ENCODE measurements at places on chromosomes 5 and 9.

DNA sequence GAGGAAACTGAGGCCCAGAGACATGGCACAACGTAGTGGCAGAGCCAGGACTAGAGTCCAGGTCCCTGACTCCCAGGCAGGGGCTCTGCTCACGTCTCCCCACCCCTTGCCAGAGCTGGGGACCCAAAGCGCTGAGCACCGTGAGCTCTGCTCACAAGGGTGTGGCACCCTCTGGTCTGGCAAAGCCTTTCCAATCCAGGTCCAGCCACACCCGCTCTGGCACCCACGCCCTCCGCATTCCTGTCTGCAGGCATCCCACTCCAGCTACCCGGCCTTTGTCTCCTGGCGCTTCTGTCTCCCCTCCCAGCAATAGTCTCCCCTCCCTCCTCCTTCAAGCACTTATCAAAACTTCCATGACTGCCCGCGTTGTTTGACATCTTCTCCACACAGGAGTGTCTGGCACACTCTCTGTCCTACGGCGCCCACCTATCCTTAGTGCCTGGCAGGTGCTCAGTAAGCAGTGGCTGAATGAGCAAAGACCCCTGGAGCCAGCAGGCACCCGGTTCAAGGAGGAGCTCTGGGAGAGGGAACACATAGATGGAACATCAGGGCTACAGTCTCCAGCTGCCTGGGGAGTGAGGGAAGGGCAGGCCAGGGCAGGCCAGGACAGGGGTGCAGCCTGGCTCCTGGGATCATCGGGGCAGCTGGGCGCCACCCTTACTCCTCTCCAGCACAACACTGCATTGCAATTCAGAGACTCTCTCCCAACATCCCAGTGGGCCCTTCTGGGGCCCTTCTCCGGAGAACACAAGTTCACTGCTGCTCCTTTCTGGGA, 12.0 kb downstream of the HIGD2A start:
- DNase-seq = peak; percentile 22

DNA sequence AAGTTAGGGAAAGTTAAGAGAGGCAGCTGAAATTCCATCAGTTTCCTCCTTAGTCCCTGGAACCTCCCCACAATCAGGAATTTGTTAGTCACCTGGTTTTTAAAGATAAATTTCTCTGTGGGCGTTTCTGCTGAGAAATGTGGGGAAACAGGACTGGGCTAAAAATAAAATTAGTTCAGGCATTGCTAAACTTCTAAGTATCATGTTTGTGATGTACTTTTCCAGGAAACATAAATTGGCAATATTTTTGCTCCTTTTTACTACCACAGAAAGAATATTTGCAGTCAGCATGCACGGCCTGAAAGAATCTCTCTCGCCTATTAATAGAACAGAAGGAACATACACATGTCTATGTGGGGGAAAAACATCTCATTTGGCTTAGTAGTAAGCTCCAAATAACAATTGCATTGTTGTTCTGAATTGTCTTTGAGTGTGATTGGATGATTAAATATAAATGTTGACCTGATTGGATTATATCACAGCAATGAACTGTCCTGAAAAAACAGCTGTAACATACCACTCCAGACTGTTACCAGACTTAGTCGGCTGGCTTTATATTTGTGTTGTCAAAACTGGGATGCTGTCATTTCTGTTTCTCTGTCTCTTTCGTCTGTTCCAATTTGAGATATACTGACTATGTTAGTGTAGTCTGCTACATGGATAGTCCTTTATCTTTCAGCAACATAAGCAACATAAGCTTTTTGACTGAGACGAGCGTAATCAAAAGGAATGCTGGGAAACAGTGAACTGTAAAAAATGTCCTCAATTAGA, 12.9 kb downstream of the TJP2 start:
- no peak for DNase-seq

DNA sequence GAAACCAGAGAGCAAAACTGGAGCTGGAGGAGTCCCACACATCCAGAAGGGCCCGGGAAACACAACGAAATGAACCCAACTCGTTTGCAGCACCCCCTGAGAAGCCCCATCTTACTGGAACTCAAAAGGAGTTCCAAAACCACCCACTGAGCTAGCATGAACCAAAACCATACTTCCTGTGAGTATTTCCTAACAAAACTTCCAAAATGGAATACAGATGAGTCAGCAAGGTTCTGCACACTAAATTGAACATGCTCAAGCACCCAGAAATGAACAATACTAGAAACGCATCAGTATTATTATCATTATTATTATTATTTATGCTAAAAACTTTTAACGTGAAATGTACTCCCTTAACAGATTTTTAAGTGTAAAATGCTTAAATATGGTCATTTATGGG, 8.0 kb upstream of the SPOCK1 start:
- DNase-seq = no peak

GRCh38 chr5:145130996-145131395, 704.1 kb downstream of the PRELID2 start:
- DNase-seq = no peak

DNA sequence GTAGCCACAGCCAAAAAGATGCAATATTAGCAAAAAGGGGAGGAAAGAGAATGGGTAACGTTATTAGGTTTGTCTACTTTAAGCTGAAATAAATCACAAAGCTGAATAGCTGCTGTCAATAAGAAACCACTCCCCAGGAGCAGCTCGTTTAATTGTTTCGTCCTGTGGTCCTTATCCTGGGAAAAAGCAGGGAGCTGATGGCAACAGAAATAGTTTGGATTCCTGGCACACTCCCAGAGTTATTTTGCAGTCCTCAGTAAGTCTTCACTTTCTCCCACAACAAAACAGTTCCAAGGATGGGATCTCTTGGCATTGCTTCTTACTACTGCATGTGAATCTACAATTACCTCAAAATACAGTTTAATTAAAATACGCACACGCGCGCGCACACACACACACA, 28.8 kb downstream of the FRMD3 start:
- DNase-seq = no peak

DNA sequence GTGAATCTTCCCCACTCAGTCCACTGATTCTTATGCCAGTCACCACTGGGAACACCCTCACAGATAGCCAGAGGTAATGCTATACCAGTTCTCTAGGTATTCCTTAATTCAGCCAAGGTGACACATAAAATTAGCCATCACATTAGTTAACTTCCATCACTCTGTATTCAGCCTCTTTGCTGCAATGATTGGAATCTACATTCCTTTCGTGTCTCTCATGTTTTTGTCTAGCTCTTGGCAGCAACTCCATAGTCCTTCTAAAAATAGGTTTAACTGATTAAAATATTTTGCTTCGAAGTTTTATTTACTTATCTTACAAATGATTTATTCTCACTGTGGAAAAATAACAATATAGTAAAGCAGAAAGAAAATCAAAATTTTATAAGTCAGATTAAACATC, 19.6 kb upstream of the RNF20 start:
- DNase-seq = no peak

Measured in DMS 273 treated with DMSO at 0.1 percent for 48 hours (cell line).